ENCODE measurements at places on chromosomes 13 and 19. TPM values are rescaled to one million over a fixed set of nuclear protein-coding genes. Genes with fewer than 3 reads are reported as not detected.

GRCh38 chr13:84651288-84651687 lies 769.0 kb upstream of the SLITRK1 start:
- no peaks in the 10 kb centered on the region for H3K4me1 ChIP-seq
- no peaks in the 10 kb centered on the region for H3K27me3 ChIP-seq

GRCh38 chr19:10518444-10519361 lies 1.5 kb upstream of the S1PR5 start:
- DNase-seq, result no peak
- peak overlapping the region; percentile 58 for H3K4me3 ChIP-seq
- peak overlapping the region; percentile 60 for H3K27ac ChIP-seq

DNA sequence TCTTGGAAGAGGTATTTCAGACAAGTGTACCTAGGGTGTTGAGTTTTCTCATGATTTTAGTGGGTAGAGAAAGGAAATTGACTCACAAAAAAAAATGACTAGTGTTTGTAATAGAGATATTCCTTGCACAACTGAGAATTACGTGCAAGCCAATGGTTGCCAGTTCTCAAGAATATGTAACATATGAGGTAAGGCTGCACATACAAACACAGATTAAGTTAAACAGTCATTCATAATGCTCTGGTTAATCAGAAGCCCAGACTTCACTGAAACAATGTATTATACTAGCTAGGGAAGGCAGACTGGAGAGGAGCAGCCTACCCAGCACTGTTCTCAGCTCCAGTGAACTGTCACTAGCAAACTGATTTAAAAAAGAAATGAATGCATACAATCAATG lies 418.3 kb downstream of the DIAPH3 start:
- H3K4me1 ChIP-seq, result peaks cover 3% of the 10 kb centered on the region
- no peak overlapping the region for H3K4me3 ChIP-seq
- peaks cover 3% of the 10 kb centered on the region for H3K36me3 ChIP-seq
- H3K27ac ChIP-seq, result no peak overlapping the region

DNA sequence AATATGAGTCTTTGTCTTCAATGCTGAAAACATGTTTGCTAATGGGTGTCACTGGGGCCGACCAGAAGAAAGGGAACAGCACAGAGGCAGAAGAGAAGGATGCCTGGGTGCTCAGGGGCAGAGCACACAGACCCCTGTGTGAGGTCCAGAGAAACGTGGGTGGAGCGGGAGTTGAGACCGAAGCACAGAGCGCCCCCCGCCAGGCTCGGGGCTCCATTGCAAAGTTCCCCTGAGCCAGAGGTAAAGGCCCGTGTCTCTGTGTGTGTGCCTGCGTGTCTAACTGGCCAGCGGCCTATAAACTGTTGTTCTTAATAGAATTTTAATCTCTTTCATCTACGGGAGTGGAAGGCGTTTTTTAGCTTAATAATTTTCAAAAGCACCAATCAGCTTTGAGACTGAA lies 343.1 kb downstream of the TEX29 start:
- H3K4me1 ChIP-seq, result no peaks in the 10 kb centered on the region
- no peak overlapping the region for H3K27ac ChIP-seq
- no peak for DNase-seq
- H3K27me3 ChIP-seq, result no peaks in the 10 kb centered on the region
- H3K36me3 ChIP-seq, result no peaks in the 10 kb centered on the region

- peak overlapping the region; percentile 99 for H3K4me3 ChIP-seq
- H3K36me3 ChIP-seq, result peaks cover 21% of the 10 kb centered on the region
- H3K27ac ChIP-seq, result peak overlapping the region; percentile 94
- no peak for DNase-seq
Observed at GRCh38 chr19:50803633-50804419, 13.6 kb downstream of the ACP4 start.

- no peak overlapping the region for H3K27ac ChIP-seq
- H3K4me3 ChIP-seq, result no peak overlapping the region
- peaks cover 10% of the 10 kb centered on the region for H3K36me3 ChIP-seq
- H3K27me3 ChIP-seq, result peaks cover 22% of the 10 kb centered on the region
- DNase-seq, result no peak
- peaks cover 2% of the 10 kb centered on the region for H3K4me1 ChIP-seq
Observed at GRCh38 chr13:46816371-46816770, 19.4 kb upstream of the ESD start.

GRCh38 chr13:50572129-50572528 lies 271.4 kb downstream of the DLEU7 start:
- no peak overlapping the region for H3K4me3 ChIP-seq
- H3K4me1 ChIP-seq, result no peaks in the 10 kb centered on the region
- no peak overlapping the region for H3K27ac ChIP-seq
- H3K36me3 ChIP-seq, result peaks cover under 1% of the 10 kb centered on the region

DNA sequence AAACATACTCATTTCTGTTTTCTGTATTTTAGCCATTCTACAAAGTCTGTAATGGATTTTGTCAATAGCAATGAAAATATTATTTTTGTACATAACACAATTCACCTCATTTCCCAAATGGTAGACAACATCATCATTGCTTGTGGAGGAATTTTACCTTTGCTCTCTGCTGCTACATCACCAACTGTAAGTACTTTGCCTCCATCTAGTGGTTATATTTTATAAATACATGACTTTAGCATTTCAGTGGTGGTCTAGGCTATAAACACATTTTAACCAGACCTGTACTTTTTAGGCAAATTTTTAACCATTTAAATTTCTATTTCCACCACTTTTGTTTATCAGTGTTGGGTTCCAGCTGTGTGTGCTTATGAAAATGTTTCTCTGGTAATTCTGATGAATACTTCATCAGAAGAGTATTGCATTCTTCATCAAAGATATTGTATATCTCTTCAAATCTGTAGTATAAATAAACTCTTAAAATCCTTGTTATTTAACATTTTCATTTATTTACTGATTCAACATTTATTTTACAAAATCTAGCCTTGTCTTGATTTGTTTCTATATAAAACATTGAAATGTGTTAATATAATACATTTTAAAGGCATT lies 222.4 kb downstream of the NBEA start:
- H3K27me3 ChIP-seq, result no peaks in the 10 kb centered on the region
- no peak overlapping the region for H3K4me3 ChIP-seq
- H3K27ac ChIP-seq, result no peak overlapping the region
- H3K4me1 ChIP-seq, result peaks cover 14% of the 10 kb centered on the region

GRCh38 chr19:6662702-6663101 lies 7.3 kb downstream of the TNFSF14 start:
- no peak overlapping the region for H3K27ac ChIP-seq
- H3K4me1 ChIP-seq, result peaks cover 33% of the 10 kb centered on the region
- H3K4me3 ChIP-seq, result no peak overlapping the region
- peaks cover 42% of the 10 kb centered on the region for H3K36me3 ChIP-seq
- no peaks in the 10 kb centered on the region for H3K27me3 ChIP-seq

GRCh38 chr19:4386041-4386782 lies 14.1 kb downstream of the SH3GL1 start:
- no peak for DNase-seq
- H3K4me1 ChIP-seq, result peaks cover 23% of the 10 kb centered on the region
- H3K27me3 ChIP-seq, result no peaks in the 10 kb centered on the region

DNA sequence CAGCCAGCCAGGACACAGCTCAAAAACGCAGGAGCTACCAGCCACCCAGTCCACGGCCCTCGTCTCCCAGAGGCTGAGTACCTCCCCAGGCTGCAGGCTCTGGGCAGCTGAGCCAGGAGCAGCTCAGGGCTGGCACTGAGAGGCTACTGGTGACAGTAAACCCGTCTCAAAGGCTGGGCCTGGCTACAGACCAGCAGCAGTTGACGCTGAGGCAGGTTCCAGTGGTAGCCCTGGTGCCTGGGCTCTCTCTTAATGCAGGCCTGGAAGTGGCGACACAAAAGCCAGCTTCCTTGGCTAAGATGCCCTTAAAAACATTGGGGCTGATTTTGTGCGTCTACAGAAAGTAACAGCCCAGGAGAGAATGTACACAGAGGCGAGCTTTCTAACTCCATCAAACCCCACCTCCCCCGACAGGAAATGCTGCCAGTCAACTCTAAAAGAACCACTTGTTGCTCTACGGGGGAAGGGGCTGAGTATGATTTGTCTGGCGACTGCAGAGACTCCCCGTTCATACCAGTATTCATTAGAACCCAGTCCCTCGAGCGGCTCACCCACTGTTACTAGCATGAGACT lies 126.3 kb downstream of the STK24 start:
- no peaks in the 10 kb centered on the region for H3K27me3 ChIP-seq
- peak overlapping the region; percentile 44 for H3K27ac ChIP-seq
- H3K4me1 ChIP-seq, result peaks cover 11% of the 10 kb centered on the region
- H3K36me3 ChIP-seq, result peaks cover 14% of the 10 kb centered on the region
- H3K4me3 ChIP-seq, result no peak overlapping the region
- no peak for DNase-seq

DNA sequence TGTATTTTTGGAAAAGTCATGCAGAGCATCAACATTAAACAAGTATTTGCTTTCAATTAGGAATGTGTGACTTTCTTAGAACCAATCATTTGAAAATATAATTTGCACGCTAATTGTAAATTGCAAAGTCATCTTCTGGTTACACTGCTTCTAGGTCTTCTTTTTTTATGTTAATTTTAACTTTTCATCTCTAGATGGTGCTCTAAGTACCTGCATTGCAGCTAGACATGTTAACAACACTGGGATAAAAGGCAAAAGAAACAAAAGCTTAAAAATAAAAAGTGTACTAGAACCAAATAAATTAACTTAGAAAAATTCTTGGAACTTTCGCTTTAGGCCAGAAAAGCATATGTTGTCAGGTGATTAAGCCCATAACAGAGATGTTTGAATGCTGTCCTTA lies 2758.2 kb downstream of the PCDH9 start:
- no peak overlapping the region for H3K27ac ChIP-seq
- H3K4me1 ChIP-seq, result no peaks in the 10 kb centered on the region
- H3K36me3 ChIP-seq, result no peaks in the 10 kb centered on the region
- H3K27me3 ChIP-seq, result no peaks in the 10 kb centered on the region
- H3K4me3 ChIP-seq, result no peak overlapping the region
- no peak for DNase-seq

- no peak for DNase-seq
- no peaks in the 10 kb centered on the region for H3K4me1 ChIP-seq
- no peaks in the 10 kb centered on the region for H3K27me3 ChIP-seq
- H3K36me3 ChIP-seq, result no peaks in the 10 kb centered on the region
- H3K27ac ChIP-seq, result no peak overlapping the region
- no peak overlapping the region for H3K4me3 ChIP-seq
Observed at GRCh38 chr13:92573467-92574057, 653.0 kb upstream of the GPC6 start.

GRCh38 chr13:98454389-98454881 lies 122.5 kb downstream of the STK24 start:
- H3K4me1 ChIP-seq, result peaks cover 10% of the 10 kb centered on the region
- peaks cover 15% of the 10 kb centered on the region for H3K36me3 ChIP-seq
- H3K4me3 ChIP-seq, result no peak overlapping the region
- H3K27me3 ChIP-seq, result no peaks in the 10 kb centered on the region
- no peak for DNase-seq

- no peak overlapping the region for H3K4me3 ChIP-seq
- H3K27ac ChIP-seq, result no peak overlapping the region
- peak; percentile 66 for DNase-seq
- peaks cover 3% of the 10 kb centered on the region for H3K4me1 ChIP-seq
Observed at GRCh38 chr19:1469255-1470054, 9.6 kb downstream of the C19orf25 start.

GRCh38 chr19:4454747-4455718 lies 2.6 kb downstream of the UBXN6 start:
- H3K4me1 ChIP-seq, result peaks cover 15% of the 10 kb centered on the region
- peak overlapping the region; percentile 21 for H3K27ac ChIP-seq

DNA sequence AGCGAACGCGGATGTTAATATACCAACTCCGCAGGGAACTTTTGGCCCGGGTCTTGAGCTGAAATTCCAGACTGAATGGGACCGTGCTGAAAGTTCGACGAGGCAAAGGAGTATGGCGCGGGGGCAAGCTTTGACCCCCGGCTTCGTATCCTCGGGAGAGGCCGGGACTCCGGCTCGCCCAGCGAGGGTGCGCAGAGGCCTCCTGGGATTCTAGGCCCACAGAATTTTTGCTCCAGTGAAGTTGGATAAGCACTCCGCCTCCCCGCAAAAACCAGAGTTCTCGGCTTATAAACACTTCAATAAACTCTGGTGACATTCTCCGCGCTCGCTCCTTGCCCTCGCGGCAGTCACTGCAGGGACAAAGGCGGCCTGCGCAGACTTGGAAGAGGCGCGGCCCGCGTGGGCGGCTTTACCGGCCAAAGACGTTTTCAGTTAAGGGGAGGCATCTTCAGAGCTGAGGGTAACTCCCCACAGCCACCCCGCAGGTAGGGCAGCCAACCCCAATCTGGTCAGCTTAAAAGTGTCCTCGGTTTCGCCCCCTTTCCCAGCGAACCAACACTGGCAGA lies 112.6 kb downstream of the KCNRG start:
- peaks cover 50% of the 10 kb centered on the region for H3K27me3 ChIP-seq
- peak overlapping the region; percentile 82 for H3K4me3 ChIP-seq
- DNase-seq, result no peak
- H3K4me1 ChIP-seq, result peaks cover 46% of the 10 kb centered on the region
- H3K27ac ChIP-seq, result no peak overlapping the region

- no peaks in the 10 kb centered on the region for H3K4me1 ChIP-seq
- no peaks in the 10 kb centered on the region for H3K36me3 ChIP-seq
- H3K27ac ChIP-seq, result no peak overlapping the region
Observed at GRCh38 chr19:42816894-42817293, 51.4 kb upstream of the PSG8 start.

DNA sequence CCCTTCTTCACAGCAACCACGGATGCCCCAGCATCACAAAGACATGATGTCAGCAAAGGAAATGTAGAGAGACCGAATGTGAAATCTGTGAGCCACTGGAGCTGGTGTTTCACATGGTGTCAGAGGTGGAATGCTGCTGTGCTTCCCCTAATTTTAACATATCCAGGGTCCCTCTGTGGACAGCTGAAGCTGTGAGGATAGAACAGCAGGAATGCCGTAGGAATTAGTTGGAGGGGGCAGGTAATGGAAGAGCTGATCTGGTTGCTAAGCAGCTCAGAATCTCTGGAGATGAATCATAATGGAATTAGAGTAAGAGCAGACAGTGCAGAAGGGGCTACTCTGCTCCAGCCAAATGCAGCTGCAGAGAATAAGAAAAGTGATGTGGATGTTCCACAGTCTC lies 68.9 kb upstream of the ZNF835 start:
- no peak overlapping the region for H3K27ac ChIP-seq
- H3K27me3 ChIP-seq, result no peaks in the 10 kb centered on the region
- no peaks in the 10 kb centered on the region for H3K36me3 ChIP-seq
- no peak for DNase-seq

DNA sequence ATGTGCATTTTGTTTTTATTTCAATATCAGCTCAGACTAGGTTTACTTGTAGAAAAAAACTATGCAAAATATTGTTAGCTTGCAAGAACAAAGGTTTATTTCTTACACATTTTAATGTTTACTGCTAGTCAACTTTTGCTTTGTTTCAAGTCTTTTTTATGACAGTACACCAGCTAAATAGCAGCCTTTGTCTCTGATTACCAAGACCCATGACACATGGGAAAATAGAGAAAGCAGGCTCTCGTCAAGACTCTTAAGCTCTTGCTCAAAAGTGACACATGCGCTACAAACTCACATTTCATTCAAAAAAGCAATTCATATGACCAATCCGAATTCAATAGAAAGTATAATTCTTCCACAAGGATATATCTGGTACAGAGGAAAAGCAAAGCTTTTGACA lies 642.3 kb upstream of the SLITRK1 start:
- H3K27me3 ChIP-seq, result no peaks in the 10 kb centered on the region
- no peak for DNase-seq
- no peaks in the 10 kb centered on the region for H3K36me3 ChIP-seq

- H3K4me3 ChIP-seq, result no peak overlapping the region
- peaks cover 19% of the 10 kb centered on the region for H3K27me3 ChIP-seq
- peaks cover 25% of the 10 kb centered on the region for H3K4me1 ChIP-seq
Observed at GRCh38 chr19:39671739-39672363, 16.1 kb downstream of the LGALS16 start.

The MUC16 gene
- total RNA-seq, result 0.03 TPM

The ZNF98 gene
- not detected for total RNA-seq

The TEX101 gene
- total RNA-seq, result not detected

The UBL3 gene
- 20.5 TPM for total RNA-seq

The DCLK1 gene
- total RNA-seq, result not detected

The CABP5 gene
- total RNA-seq, result not detected

The CEACAM20 gene
- total RNA-seq, result not detected

The CD320 gene
- total RNA-seq, result 38.4 TPM

The ZIM2 gene
- total RNA-seq, result not detected
